ENCODE measurements at places on chromosomes 5 and 9.

DNA sequence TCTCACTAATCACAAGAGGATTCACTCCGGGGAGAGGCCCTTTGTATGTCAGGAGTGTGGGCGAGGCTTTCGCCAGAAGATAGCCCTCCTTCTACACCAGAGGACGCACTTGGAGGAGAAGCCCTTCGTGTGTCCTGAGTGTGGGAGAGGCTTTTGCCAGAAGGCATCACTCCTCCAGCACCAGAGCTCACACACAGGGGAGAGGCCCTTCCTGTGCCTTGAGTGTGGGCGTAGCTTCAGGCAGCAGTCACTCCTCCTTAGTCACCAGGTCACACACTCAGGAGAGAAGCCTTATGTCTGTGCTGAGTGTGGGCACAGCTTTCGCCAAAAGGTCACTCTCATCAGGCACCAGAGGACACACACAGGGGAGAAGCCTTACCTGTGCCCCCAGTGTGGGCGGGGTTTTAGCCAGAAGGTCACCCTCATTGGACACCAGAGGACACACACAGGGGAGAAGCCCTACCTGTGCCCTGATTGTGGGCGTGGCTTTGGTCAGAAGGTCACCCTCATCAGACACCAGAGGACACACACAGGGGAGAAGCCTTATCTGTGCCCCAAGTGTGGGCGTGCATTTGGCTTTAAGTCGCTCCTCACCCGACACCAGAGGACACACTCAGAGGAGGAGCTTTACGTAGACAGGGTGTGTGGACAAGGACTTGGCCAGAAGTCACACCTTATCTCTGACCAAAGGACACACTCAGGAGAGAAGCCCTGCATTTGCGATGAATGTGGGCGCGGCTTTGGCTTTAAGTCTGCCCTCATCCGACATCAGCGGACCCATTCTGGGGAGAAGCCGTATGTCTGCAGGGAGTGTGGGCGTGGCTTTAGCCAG is 27.8 kb downstream of the NUTM2F start:
- DNase-seq: no peak

GRCh38 chr5:116421080-116421629 is 153.5 kb downstream of the SEMA6A start:
- DNase-seq: no peak

- no peak for DNase-seq
Observed at GRCh38 chr9:136588663-136589464, 43.0 kb upstream of the NOTCH1 start.

DNA sequence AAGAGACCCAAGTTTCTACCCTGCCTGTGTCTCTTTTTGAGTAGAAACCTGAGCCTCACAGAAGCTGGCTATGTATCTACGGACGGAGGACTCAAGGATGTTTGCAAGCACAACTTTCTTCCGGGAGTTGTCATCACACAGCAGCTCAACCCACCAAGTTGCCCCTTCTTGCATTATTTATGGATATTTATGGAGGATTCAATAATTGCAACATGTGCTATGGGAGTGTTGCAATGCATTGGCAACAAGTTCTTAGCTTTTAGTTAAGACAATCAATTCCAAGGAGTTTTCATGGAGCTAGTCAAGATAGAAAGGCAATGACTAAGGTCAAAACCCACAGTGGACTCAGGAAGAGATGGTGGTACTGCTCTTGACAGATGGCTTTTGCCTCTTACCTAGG is 336.9 kb downstream of the ENC1 start:
- no peak for DNase-seq

- DNase-seq: no peak
Observed at GRCh38 chr5:150515446-150515845, 7.5 kb downstream of the NDST1 start.

DNA sequence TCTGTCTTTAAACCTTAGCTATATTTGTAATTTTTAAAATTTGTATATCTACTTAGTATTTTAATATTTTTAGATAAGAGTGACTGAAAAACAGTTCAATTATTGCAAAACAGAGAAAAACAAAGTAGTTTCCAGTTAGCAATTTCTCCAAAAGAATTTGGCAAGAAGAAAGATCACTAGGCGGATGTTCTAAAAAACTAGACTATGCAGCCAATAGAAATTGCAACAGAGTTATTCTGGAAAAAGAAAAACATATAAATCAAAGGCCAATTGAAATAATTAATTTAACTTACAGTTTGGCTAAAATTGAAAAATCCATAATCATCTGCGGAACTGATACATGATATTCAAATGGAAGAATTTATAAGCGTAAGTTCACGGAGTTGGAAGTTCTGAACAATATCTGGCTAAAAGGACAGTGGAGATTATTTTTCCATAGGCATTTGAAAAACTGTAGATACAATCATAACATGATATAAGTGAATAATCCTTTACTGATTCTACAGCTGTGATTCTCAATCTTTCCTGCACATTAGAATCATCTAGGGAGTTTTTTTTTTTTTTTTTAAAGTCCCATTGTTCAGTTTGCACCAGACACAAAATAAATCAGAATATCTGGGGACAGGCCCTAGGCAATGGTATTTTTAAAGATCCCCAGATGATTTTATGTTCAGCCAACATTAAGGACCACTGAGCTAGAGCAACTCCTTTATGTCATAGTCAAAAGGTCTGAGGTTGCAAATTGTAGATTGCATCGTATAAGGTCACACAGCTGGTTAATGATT is 605.1 kb upstream of the DAB2 start:
- DNase-seq: no peak

DNA sequence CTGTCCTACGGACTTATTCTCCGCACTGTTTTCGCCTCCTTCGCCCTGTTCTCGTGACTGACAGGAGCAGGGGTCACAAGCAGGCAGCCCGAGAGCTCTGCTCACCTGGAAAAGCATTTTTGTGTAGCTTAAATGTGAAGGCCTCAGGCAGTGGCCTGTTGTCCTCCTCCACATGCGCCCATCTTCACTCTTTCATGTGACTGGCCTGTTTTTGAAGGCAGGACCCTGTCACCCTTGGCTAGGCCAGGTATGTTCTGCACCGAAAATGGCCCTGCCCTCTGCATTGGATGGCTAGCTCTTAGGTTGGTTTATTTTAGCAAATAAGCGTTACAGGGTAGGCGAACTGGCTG is 614 bp upstream of the CPLANE1 start:
- no peak for DNase-seq

DNA sequence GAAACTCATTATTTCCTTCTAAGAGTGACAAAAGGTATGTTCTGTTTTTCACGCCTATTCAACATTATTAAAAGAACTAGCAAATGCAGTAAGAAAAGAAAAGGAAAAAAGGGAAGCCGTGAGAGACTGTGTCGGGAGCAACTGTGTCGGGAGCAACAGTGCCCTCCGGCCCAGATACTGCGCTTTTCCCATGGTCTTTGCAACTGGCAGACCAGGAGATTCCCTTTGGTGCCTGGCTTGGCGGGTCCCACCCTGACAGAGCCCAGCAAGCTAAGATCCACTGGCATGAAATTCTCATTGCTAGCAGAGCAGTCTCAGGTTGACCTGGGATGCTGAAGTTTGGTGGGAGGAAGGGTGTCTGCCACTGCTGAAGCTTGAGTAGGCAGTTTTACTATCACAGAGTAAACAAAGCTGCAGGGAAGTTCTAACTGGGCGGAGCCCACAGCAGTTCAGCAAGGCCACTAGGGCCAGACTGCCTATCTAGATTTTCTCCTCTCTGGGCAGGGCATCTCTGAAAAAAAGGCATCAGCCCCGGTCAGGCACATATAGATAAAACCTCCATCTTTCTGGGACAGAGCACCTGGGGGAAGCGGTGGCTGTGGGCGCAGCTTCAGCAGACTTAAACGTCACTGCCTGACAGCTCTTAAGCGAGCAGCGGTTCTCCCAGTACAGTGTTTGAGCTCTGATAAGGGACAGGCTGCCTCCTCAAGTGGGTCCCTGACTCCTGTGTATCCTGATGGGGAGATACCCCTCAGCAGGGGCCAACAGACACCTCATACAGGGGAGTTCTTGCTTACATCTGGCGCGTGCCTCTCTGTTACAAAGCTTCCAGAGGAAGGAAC is 1237.4 kb upstream of the CDH18 start:
- no peak for DNase-seq

- no peak for DNase-seq
Observed at GRCh38 chr9:5099466-5099865, 86.0 kb downstream of the INSL6 start.

DNA sequence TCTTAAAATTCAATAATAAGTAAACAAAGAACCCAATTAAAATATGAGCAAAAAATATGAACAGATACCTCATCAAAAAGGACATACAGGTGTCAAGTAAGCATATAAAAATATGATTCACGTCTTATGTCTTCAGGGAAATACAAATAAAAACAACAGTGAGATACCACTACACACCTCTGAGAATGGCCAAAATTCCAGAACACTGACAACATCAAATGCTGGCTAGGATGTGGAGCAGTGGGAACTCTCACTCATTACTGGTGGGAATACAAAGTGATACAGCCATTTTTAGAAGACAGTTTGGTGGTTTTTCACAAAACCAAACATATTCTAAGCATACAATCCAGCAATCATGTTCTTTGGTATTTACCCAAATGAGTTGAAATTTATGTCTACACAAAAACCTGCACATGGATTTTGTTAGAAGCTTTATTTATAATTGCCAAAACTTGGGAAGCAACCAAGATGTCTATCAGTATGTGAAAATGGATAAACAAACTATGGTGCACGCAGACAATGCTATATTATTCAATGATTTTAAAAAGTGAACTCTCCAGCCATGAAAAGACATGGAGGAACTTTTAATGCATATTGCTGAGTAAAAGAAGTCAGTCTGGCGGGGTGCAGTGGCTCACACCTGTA is 252.3 kb downstream of the NR3C1 start:
- no peak for DNase-seq

DNA sequence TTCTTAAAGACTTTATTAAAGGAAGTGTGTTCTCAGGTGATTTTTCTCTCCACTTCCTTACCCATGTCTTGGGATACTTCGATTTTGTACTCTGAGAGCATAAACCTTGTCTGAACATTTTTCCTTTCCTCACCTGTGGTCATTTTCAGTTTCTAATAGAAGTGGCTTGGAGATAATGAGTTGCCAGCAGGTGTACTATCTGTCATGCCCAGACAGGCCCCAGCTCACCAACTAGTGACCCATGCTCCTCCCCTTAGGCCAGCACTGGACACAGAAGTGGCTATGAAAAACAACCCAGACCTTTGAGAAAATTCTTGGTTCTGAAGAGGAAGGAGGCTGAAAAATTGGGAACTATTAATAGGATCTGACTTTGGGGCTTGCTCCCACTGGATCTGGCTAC is 49.2 kb upstream of the SMIM32 start:
- no peak for DNase-seq

GRCh38 chr9:121880343-121880898 is 212.7 kb downstream of the TTLL11 start:
- DNase-seq: no peak

DNA sequence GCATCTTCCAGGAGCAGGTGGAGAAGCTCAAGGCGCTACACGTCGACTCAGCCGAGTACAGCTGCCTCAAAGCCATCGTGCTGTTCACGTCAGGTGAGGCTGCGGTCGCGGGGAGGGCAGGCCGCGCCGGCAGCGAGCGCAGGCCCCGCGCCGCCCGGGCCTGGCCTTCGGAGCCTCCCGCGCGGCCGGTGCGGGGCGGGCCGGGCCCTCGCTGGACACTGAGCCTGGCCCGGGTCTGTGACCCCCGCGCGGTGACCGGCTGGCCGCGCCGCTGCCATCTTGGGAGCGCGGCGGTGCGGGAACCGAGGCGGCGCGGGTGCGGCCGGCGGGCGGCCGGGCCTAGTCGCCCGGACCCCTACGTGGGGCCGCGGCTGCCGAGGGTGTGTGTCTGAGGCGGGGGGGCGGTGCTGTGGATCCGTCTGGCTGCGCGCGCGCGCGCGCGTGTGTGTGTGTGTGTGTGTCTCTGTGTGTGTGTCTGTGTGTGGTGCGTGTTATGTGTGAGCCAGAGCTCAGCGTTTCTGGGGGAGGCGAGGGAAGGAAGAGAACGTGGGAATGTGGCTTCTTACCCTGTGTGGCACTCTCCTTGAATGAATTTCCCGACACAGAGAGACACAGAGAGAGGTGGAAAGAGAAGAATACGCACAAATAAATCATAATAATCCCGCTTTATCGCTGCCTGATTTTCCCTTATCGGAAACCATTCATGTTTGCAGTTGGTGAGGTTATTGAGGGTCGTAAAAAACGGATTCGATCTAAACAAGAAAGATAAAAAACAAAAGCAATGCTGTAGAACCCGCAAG is 5.5 kb downstream of the NR2F1 start:
- DNase-seq: no peak

DNA sequence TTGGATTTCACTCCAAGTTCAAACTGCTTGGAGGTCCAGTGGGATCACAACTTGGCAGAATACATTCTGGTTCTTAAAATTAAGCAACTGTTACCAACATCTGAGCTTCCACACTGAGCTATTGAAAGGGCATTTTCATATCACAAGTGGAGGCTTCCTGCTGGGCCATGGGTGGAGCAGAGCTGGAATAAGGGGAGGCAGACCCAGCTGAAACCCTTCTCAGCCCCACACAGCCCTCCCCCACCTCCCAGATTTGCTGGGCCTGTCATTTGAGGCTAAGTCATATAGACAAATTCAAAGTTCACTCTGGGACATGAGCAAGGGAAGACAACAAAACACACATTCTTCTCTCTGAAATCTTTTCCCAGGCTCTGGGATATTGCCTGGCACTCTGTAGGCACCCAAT is 79.9 kb downstream of the ACTL7B start:
- DNase-seq: no peak

- no peak for DNase-seq
Observed at GRCh38 chr9:95302479-95302878, 15.0 kb downstream of the FANCC start.

- DNase-seq: no peak
Observed at GRCh38 chr9:131429121-131430012, 35.5 kb downstream of the PRRC2B start.

GRCh38 chr9:80498001-80498555 is 926.3 kb downstream of the TLE4 start:
- no peak for DNase-seq

DNA sequence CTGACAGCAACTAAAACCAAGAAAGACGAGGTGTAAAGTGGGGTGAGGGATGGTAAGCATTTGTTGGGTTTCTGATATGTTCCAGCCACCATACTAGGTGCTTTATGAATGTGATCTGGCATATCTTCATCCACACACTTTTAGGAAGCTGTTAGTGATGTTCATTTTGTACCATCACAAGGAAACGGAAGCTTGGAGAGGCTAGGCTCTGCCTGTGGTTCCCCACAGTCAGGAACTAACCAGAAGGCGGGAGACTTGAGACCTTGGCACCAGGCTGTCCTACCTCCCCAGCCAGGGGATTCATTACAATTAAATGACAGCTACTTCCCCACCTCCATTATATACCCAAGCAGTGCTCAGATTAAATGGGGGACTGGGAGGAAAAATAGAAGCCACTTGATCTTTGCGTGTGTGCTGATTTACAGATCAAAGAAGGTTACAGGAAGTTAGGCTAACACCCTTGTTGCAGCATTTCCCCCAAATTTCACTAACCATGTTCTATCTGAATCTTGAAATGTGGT is 43.0 kb downstream of the SFXN1 start:
- DNase-seq: peak; percentile 16

DNA sequence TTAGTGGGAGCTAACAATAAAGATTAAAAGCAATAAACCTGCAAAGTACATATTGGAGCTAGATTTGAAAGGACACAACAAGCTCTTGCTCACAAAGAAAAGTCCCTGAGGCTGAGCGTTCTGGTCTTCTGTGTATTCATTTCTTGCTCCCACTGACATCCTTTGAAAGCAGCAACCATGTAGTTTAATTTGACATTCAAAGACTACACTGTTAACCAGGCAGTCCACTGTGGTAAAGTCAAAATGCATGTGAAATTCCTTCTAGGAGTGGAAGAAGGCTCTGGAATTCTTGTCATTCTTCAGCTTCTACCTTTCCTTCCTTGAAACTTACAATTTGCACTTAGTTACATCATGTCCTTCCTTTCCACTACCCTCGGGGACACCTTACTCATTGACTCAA is 480.7 kb downstream of the CSNK1G3 start:
- no peak for DNase-seq

Data from activated T-helper 9 cell treated with anti-CD3 and anti-CD28 coated beads, Interleukin-2, amount 50 U/mL, for 16 hours (primary cell).